ENCODE measurements at places on chromosomes 3 and 15. TPM values are rescaled to one million over a fixed set of nuclear protein-coding genes. Genes with fewer than 3 reads are reported as not detected.

The CYP1A1 gene
- 0.14 TPM for total RNA-seq

- no peak for DNase-seq
Measured at GRCh38 chr3:39139442-39139841, 13.9 kb downstream of the CSRNP1 start.

- DNase-seq: no peak
Measured at GRCh38 chr3:43289841-43290470, 3.6 kb downstream of the SNRK start.

DNA sequence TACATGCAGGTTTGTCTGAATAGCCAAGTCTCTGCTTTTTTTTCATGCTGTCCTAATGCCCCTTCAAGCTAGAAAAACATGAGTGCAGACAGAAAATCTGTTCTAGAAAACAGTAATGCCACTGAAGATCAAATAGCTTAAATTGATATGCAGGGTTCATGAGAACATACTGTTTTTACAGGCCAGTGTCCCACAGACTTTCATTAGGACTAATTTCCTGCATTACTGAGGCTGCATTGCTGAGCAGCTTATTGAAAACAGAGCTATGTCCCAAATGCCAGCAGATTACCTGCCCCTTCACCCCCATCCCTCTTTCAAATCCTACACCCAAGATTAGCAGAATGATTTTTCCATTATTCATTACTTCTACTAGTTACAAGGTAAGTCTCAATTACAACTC is 665 bp downstream of the TM4SF18 start:
- no peak for DNase-seq

The LINGO1 gene
- total RNA-seq: not detected
